ENCODE measurements at places on chromosomes 16 and 17.

GRCh38 chr17:7850701-7851437 is 4.0 kb upstream of the TMEM88 start:
- DNase-seq = peak; percentile 23

DNA sequence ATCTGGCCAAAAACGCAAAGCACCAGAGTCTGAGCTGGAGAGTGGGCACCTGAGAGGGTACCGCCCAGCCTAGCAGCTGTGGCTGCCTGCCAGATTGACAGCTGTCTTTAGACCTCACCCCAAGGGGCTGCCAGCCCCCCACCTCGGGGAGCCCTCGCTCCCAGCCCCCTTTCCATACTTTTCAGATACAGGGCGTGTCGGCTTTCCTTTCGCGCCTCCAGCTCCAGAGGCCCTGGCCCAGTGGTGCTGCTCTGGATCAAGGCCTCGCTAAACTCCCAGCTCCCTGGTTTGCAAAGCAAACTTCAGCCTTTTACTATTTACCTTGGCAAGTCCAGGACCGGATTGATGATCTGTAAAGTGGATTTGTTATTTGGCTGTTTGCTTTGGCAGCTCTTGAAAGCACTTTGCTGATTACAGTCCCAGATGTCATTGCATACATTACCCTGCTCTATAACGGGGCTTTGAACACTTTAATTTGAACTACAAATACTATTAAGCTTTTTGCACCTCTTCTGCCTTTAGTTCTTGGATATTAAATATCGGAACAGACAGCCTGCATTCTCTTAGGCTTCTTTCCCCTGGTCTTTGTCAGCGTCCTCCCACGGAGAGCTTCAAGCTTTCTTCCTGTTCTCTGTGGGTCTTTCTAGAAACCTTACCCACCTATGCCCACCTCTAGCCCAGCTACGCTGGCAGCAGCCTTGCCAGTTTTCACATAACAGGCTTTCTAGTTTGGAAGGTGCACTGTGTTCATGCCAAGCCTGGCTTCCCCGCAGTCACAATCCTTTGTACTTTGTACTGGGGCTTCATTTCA is 63.6 kb upstream of the TBX2 start:
- DNase-seq = no peak

DNA sequence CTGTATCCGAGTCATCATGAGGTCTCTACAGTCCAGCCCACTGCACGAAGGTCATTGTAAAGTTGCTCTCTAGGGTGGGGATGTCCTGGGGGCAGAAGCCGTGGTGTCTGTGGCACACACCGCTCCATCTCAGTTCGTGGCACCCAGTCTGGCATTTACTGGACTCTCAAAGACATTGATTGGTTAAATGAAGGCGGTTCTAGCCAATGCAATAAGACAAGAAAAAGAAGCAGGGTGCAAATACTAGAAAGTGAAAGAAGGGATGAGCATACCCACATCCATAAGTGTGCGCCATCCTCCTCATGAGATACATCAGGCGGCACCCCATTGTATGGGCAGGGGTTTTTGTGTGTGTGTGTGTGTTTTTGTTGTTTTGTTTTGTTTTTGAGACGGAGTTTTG is 10.7 kb upstream of the ATP2A3 start:
- no peak for DNase-seq

DNA sequence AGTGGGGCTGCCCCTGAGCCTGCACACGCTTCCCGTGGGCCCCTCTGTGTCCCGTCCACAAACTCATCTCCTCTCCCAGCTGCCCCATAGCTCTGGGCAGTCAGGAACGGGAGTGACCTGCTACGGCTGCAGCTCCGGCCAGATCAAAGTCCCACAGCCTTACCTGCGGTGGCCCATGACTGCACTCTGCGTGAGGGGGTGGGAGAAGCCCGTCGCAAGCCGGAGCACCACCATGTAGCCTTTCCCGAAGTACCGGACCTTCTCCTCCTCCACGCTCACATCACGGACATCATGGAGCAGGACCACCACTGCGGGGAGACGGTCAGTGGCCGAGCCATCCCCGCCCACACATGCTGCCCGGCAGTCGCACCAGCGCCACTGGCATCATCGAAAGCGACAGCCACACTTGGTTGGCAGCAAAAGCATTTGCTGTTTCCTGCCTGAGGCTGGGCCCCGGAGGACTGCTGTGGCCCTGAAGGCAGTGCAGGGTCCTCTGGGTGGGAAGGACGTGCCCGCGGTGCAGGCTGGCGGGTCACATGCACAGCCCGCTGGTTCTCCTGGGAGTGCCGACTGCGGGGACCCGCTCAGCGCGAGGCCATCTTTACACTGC is 6.2 kb downstream of the CYBC1 start:
- no peak for DNase-seq

DNA sequence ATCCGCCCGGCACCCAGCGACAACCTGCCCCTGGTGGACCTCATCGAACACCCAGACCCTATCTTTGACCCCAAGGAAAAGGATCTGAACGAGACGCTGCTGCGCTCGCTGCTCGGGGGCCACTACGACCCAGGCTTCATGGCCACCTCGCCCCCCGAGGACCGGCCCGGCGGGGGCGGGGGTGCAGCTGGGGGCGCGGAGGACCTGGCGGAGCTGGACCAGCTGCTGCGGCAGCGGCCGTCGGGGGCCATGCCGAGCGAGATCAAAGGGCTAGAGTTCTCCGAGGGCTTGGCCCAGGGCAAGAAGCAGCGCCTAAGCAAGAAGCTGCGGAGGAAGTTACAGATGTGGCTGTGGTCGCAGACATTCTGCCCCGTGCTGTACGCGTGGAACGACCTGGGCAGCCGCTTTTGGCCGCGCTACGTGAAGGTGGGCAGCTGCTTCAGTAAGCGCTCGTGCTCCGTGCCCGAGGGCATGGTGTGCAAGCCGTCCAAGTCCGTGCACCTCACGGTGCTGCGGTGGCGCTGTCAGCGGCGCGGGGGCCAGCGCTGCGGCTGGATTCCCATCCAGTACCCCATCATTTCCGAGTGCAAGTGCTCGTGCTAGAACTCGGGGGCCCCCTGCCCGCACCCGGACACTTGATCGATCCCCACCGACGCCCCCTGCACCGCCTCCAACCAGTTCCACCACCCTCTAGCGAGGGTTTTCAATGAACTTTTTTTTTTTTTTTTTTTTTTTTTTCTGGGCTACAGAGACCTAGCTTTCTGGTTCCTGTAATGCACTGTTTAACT is 1.0 kb downstream of the NOG start:
- peak; percentile 21 for DNase-seq

GRCh38 chr17:7393613-7394451 is 493 bp downstream of the PLSCR3 start:
- peak; percentile 83 for DNase-seq

DNA sequence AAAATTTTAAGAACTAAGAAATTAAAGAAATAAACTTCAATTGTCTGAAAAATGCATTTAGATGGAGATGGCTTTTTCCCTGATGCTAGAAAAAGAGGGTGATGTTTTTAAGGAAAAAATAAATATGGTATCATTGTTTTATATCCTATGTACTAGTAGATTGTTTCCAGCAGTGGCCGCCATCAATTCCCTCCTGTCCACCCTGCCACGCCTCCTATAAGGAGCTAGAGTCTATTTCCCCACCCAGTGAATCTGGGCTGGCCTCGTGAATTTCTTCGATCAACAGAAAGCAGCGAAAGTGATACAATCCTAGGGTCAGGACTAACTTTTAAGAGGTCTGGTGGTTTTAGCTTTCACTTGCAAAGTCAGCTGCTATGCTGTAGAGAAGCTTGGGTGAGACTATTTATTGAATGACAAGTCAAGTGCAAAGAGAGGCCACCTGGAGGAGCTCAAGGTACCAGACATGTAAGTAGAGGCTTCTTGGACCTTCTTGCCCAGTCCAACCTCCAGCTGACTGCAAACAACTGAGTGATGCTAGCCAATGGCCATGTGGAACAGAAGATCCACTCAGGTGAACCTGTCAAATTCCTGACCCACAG is 80.9 kb upstream of the MTMR4 start:
- no peak for DNase-seq

DNA sequence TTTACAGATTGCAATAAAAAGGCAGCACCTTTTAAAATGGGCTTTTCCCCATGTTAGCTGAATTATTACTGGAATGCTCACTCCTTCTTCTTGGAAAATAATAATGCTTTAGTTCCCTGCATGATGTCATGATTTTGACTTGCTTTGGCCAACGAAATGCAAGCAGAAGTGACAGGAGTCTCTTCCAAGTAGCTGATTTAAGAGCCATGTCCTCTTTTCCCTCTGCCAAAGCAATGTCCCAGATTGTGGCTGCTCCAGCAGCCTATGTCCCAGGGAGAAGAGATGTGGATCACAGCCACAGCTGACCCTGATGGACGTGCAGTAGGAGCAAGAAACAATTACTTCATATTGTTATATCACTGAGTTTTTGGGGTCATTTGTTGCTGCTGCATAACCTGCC is 246.6 kb downstream of the HAPSTR1 start:
- no peak for DNase-seq

- no peak for DNase-seq
Observed at GRCh38 chr17:59791603-59792457, 84.4 kb downstream of the VMP1 start.

DNA sequence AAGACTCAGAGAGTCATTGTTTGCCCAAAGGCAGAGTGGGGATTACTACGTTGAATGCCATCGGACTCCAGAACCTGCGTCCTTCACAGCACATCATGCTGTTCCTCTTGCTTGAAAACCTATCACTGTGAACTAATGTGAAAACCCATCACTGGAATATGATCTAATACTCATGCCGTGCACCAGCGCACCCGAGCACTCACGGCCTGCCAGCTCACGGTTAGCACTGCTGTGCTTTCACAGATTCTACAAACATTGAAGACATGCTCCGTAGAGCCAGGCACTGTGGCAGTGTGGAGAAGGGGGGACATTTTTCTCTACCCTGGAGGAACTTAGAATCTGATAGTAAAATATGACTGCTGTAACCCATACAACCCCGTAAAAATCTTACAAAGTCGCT is 350.4 kb downstream of the C16orf95 start:
- no peak for DNase-seq

GRCh38 chr17:15411384-15412198 is 55.8 kb downstream of the CDRT4 start:
- DNase-seq = no peak

GRCh38 chr17:64328859-64329531 is 61.7 kb downstream of the PECAM1 start:
- no peak for DNase-seq

DNA sequence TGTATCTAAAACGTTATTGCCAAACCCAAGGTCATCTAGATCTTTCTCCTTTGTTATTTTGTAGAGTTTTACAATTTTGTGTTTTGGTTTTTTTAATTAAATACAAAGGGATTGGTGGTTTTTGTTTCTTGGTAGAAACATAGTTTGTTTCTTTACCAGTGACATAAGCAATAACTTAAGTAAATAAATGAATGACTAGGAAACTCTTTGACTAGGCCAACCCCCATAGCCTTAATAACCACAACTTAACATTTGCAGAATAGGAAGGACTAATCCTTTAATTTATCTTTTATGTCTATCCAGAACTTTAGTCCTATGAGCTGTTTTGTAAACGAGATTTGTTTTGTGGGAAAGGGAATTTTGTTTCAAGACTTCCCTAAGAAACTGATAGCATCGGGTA is 162.5 kb downstream of the PRKCA start:
- no peak for DNase-seq

DNA sequence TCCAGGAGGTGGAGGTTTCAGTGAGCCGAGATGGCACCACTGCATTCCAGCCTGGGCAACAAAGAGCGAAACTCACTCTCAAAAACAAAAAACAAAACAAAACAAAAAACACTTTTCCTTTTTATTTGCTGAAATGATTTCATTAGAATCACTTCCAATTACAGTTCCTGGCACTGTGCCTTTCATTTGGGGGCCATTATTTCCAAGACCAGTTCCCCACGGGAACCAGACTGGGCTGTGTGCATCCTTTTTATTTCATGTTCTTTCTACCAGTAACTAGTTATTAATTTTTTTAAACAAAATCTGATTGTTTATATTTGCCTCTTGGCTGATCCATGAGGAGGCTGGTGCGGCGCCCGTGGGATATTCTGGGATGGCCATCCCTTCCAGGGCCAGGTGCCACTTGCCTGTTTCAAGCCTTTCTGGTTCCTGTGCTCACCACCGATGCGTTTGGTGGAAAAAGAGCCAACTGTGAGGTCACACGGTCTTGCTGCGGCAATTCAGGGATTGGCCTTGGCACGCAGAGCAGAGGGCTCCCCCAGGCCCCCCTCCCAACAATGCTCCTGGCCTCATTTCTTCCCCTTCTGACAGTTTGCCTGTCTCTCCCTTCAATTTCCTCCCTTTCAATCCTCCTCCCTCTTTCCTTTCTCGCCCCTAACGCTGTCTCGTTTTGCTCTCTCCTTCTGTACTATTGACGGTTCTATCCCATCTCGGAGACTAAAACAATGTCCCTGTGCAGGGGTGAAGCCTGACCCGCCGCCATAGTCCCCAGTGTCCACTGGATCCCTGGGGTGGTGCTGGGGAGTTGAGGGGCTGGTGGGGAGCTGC is 13.4 kb downstream of the UBALD1 start:
- no peak for DNase-seq

GRCh38 chr17:320809-321385 is 31.7 kb downstream of the RPH3AL start:
- DNase-seq = no peak

GRCh38 chr17:7477392-7478275 is 1.8 kb downstream of the ZBTB4 start:
- DNase-seq = no peak

GRCh38 chr16:85259832-85260167 is 147.5 kb upstream of the CIBAR2 start:
- no peak for DNase-seq

DNA sequence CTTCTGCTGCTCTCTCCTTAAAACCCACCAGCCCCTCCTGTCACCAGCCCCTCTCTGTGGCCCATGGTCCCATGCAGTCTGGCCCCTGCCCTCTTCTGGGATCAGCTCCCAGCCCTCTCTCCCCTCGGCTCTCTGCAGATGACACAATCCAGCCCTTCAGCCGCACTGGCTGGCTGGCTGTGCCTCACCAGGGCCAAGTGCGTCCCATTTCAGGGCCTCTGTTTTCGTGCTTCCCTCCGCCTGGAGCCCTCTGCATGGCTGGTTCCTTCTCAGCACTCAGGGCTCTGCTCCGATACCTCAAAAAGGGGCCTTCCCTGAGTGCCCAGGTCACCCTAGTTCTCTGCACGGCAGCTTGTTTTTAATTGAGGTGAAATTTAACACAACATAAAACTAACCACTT is 124.3 kb downstream of the SOCS1 start:
- DNase-seq = no peak

DNA sequence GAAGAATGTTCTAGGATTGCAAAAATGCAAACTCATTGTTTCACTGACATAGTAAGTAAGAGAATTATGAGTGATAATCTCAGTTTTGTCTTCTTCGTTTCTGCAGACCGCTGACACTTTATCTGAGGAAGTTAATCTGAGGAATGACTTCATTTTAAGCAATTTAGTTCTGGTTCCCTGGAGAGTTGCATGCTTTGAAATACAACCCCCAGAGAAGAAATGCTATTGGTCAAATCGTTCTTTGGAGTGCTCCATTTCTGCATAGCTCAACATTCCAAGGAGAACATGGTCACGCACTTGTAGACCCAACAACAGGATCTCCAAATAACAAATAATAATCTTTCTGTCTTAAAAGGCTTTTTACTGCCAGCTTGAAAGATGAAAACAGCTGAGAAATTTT is 427.1 kb downstream of the GRIN2A start:
- DNase-seq = no peak

GRCh38 chr17:56395787-56396186 is 197.7 kb upstream of the NOG start:
- DNase-seq = no peak
